ENCODE measurements at places on chromosomes 2 and 18.

- DNase-seq = no peak
Observed at GRCh38 chr2:231270221-231271114, 72.0 kb downstream of the ARMC9 start.

DNA sequence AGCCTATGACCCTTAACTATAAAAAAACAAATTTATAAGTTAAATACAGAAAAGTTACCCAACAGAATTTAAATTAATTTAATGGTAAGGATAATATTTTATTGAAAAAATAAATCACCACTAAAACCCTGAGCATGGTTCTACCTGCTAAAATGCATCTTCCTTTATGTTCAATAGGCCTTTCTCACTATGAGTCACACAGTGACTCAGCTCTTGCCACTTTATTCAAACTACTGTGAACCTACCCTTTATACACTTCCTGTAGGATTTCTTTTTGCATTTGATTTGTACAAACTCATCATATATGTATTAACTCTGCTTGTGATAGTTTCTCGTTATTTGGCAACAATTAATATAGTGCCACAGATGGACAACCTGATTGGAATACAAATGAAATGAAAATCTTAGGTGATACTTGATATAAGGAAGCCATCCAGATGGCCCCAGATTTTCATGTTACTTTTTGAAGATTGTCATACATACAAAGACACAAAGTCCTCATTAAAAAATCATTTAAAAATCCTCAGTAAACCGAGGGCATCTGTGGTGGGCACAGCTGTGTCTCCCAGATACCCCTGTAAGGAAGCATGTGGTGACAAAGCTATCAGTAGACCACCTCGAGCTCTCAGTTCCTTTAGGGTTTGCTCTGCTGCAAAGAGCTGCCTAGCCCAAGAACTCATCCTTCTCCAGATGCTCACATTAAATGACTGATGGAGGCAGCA is 55.2 kb upstream of the COBLL1 start:
- DNase-seq = no peak

- no peak for DNase-seq
Observed at GRCh38 chr2:183543222-183543621, 419.0 kb downstream of the NUP35 start.

DNA sequence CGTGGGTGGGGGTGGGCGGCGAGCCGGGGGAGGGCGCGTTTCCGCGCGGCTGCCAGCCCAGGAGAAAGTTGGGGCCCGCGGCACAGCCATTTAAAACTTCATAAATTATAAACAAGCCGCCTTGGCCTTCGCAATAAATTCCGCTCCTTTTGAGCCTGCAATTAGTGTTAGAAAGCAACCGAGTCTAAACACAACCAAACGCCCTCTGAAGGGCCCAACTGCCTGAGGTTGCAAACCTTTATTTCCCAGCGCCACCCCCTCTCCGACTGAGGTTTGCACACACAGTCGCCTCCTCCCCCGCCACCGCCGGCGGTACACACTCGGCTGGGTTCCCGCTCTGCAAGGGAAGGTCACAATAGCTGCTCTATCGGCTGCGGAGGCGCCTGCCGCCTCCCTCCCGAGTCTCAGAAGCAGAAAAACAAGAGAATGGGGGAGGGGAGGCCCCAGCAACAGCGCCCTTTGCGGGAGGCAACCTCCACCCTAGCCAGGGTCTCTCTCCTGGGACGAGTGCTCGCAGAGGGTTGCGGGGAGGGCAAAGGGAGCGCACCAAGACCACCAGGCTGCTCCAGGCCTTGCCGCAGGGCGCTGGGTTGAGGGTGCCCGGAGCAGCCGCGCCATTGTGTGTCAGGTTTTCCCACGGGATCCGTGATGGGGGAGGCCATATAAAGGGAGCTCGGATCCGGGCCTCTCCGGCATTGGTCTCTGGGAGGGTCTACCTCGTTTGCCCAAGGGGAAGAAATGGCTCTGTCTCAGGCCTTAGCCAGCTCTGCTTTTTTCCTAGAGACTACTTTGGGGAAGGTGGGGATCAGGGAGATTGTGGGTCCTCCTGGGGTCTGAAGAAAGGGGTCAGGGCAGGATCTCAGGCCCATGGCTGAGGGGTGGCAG is 13.4 kb upstream of the HOXD1 start:
- peak; percentile 86 for DNase-seq

DNA sequence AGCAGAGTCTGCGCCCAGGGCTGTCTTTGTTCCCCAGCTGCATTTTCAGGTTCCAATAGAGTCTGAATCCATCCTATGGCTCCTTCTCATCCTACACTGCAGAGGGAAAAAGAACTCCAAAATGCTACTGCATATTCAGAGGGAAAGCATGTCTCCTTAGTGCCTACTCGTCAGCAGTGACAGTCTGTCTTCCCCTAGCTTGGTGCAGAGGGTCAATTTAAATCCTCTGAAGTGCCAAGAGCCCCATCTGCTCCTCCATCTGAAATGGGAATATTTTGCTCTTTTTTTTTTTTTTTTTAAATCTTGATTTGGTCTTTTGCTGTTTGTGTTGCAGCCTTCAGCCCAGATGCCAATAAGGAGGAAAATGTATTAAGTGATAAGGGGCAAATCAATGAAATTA is 199.3 kb downstream of the RNF144A start:
- DNase-seq = no peak

DNA sequence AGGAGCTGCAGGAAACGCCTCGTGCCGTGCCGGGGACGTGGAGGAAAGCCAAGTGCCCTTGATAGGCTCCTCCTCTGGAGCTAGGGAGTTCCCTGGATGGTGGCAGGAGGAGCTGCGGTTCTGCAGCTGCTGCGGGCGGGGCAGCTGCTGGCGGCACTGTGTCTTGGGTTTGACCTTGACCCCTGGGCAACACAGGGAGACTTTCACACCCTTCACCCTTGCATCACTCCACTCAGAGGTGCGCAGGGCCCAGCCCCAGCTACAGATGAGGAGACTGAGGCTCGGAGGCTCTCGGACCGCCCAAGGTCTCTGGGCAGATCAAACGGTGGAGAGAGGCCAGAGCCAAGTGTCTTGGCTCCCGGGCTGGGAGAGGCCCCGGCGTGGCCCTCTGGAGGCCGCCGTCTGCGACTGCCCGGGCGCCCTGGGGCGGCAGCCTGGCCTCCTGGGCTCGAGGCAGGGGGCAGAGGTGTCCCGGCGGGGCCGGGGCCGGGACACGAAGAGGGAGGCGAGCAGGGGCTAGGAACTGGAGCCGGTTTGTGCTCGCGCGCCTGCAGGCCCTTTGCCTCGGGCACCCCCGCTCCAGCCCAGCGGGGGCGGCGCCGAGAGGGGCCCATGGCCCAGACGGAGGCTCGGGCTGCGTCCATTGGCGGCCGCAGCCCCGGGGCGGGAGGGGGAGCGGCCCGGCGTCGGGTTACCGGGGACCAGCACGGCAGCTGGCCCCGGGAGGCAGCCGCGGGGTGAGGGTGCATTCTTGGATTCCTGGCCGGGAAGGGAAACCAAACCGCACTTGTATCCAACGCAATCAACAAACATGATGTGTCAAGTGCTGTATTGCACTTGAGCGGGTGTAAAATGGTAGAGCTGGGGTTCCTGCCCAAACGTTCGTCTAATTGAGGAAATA is 129.6 kb upstream of the SLC1A4 start:
- DNase-seq = peak; percentile 73

GRCh38 chr2:28343184-28343942 is 49.3 kb upstream of the FOSL2 start:
- DNase-seq = no peak

DNA sequence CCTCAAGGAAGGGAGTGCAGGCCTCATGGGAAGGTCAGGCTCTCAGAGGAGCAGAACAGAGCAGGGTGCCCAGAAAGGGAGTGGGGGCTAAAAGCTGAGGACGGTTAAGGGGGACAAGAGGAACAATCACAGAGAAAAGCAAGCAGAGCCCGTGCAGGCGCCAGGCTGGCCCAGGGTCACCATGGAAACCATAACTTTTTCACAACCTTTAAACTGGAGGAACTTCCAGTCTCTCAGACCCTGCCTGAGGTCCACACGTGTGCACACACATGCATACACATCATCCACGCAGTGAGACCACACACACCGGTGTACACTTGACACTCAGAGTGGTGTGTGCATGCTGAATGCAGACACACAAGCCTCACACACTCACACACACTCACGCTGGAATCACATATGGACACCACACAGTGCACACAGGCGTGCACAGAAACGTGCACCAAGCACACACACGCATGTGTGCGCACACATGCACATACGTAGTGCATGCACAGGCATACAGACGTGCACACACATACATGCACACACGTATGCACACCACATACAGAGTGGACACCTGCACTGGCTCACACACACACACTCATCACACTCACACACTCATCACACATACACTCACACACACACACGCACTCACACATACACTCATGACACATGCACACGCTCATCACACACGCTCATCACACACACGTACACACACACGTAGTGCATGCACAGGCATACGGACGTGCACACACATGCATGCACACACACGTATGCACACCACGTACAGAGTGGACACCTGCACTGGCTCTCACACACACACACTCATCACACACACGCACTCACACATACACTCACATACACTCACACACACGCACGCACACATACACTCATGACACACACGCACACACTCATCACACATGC is 37.2 kb upstream of the SNED1 start:
- peak; percentile 69 for DNase-seq

GRCh38 chr2:6053743-6054142 is 361.6 kb downstream of the SOX11 start:
- peak; percentile 55 for DNase-seq

- no peak for DNase-seq
Observed at GRCh38 chr18:11760498-11761167, 71.6 kb downstream of the GNAL start.

- no peak for DNase-seq
Observed at GRCh38 chr2:197708331-197708730, 3.2 kb downstream of the MARS2 start.

- DNase-seq = no peak
Observed at GRCh38 chr18:28039078-28039477, 137.9 kb downstream of the CDH2 start.

DNA sequence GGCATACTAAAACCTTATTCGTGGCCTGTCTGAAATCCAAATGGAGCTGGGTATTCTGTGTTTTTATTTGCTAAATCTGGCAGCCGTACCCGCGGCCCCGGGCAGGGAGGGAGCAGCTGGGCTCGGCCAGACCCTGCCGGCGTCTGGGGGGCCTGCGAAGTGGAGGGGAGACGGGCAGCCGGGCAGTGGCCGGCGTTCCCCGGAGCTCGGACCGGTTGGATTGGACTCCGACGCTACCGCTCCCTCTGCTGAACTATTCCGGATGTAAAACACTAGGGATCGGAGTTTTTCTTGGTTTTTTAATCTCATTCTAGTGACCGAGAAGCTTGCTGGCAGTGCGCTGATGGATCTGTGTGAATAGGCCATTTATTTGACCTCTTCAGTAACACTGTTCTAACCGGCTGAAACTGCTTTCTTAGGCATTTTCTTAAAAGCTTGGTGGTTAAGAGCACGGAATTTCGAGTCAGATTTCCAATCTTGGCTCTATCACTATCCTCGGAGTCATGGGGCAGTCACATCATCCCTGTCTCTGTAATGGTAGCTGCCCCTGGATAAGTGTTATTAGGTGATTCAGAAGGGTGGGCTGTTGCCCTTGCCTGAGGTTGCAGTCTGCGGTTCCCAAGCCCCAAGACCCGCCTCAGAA is 694 bp downstream of the UNC50 start:
- no peak for DNase-seq

DNA sequence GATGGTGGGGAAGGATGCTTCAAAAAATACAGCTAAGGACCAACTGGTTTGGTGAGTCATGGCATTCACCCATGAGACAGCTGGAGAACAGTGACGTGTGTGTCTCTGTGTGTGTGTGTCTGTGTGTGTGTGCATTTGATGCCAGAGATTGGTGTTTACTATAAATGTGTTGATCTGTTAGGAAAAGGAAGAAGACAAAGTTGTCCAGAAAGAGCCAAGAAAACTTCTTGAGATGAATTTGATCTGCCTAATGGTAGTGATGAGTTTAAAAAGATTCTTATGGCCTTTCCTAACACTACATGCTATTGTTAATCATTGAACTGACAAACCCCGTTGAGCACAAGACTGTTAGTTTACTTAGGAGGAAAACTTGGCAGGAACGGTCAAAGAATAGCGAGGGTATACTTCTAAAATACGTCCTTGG is 36.4 kb upstream of the IL1R1 start:
- DNase-seq = no peak

DNA sequence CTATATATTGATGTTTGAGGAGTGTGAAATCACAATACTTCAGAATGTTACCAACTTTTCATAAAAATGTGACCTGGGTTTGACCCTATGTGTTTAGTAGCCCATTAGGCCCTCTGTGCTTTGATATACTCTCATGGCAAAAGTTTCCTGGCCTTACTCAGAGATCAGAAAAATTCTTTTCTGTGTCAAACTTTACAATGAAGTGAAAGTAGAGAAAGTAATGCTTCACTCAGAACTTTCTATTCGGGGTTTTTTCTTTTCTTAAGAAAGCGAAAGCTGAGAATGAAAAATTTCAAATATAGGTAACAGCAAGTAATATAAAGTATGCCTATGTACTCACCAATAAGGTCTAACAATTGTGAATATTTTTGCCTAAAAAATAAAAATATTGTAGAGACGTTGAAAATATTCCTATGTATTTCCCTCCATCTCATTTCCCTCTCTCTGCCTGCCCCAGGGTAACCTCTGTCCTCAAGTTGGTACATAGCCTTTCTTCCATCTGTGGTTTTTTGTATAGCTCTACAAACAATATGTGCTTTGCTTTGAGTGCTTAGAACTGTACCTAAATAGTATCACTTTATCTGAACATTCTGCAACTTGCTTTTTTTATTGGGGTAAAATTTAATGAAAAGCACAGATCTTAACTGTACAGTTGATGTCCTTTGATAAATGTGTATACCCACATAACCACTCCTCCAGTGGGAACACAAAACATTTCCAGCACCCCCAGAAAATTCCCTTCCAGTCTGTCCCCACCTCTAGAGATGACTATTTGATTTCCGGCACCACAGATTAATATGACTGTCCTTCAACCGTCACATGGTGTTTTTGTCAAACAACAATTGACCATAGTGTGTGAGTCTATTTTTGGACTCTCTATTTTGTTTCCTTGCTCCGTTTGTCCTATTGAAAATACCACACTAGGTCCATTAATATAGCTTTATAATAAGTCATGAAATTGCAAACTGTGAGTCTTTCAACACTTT is 10.3 kb upstream of the ACKR3 start:
- DNase-seq = no peak

DNA sequence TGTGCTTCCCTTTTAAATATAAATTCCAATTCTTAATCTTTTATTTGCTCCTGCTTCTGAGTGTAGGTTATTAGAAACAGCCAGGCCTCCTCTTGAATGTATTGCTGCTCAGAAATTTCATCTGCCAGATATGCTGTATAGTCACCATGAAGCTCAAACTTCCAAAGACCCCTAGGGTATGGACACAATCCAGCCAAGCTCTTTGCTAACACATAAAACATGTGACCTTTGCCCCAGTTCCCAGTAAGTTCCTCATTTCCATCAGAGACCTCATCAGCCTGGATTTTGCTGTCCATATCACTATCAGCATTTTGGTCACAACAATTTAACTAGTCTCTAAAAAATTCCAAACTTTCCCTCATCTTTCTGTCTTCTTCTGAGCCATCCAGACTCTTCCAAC is 75.2 kb downstream of the MAP2 start:
- no peak for DNase-seq

- DNase-seq = no peak
Observed at GRCh38 chr2:220743203-220743602, 828.9 kb downstream of the EPHA4 start.

Measured in retina (tissue), 1 donor.